Upper lobe of right lung (tissue), 1 donor: ENCODE measurements at places on chromosomes 12 and 14.

- peak; percentile 62 for DNase-seq
Observed at GRCh38 chr12:67647181-67647798, 1.3 kb upstream of the DYRK2 start.

DNA sequence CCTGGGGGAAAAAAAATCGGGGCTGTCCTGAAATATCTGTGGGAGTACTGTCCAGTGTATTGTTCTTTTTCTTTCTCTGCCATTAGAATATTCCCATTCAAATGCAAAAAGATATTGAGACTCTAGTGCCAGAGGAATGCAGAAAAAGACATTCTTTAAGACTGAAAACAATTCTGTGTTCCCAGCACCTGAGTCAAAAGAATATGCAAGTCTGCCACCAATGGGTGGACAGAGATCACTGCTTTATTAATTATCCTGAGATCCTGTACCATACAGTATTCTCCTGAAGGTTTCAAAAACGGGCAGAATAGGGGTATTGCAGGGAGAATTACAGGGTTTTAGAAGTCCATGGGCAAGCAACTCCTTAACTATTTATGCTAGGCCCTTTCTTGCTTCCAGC lies 361.8 kb downstream of the C12orf50 start:
- no peak for DNase-seq

GRCh38 chr12:132227782-132228475 lies 83.7 kb downstream of the NOC4L start:
- DNase-seq, result no peak

DNA sequence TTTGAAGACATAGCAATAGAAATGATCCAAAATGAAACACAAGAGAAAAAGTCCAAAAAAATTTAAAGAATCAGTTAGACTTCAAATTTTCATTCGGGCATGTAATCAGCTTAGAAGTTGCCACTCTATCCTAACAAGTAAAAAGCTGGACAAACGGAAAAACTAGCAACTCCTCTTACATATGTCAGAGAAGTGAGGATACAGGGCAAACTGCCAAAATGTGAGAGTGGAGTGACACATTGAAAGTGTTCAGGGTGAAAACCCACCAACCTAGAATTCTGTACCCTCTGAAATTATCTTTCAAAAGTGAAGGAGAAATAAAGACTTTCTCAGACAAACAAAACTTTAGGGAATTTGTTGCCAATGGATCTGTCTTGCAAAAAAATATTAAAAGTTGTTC lies 42.0 kb upstream of the CHPT1 start:
- DNase-seq, result no peak

DNA sequence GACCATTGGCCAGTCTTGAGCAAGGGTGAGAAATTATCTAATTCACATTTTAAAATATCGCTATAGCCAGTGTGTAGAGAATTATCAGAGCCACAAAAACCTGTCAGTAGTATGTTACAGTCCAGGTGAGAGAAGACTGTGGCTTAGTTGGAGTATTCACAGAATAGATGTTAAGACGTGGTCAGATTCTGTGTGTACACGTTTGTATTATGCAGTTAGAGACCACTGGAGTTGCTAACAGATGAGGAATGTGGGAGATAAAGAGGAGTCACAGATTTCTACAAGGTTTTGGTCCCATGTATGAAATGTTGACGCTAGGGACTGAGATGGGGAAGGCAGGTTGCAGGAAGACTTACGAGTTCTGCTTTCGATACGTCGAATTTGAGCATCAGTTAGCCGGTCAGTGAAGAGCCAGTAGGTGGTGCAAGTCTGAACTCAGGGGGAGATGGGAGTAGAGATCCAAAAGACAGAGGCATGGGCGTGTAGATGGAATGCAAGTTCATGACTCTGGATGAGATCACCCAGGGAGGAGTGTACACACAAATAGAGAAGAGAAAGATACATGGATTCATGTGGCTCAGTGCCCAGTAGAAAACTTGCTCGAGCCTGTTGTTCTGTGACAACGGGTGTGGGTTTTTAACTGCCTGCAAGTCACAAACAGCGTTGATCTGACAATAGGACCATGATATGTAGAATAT lies 114.8 kb upstream of the FLRT2 start:
- DNase-seq, result no peak

DNA sequence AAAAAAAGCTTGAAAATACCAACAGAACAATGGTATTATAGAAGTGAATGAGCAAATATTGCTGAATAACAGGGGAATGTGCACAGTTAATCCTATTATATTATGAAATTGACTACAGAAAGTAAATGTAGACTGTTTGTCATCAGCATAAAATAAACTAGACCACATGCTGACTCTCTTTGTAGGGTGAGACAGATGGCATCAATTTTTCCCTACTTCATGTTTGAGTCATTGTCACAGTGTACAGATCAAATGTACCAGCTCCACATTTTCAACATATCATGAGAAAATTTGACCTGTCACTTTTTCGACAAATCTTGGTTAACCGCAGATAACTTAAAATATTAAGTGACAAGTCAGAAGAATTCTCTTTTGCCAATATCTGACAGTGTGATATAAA lies 421.0 kb downstream of the RPL10L start:
- DNase-seq, result no peak

GRCh38 chr14:35387219-35387618 lies 17.3 kb downstream of the NFKBIA start:
- DNase-seq, result no peak

DNA sequence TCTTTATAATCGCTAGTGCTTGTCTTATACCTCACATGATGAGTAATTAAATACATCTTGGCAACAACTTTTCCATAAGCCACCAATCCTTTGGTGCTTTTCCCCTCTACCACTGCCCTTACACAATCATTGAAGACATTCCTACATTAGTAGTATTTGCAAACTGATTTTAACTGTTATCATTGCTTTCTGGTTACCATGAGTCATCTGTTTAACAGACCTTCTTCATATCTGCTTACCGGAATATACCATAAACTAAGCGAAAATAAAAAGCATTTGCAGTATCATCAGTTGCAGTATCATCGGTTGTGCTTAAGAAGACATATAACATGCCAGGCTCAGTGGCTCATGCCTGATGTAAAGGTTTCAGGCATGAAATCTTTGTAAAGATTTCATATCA lies 54.8 kb upstream of the PLEKHA5 start:
- DNase-seq, result no peak

DNA sequence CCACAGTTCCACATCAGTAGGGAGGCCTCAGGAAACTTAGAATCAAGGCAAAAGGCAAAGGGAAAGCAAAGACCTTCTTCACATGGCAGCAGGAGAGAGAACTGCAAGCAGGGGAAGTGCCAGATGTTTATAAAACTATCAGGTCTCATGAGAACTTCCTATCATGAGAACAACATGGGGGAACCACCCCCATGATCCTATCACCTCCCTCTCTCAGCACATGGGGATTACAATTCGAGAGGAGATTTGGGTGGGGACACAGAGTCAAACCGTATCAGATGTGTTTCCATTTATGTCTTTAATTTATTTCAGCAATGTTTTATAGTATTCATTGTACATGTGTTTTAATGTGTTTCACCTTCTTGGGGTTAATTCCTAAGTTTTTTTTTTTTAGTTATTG lies 25.8 kb downstream of the METAP2 start:
- DNase-seq, result no peak

GRCh38 chr14:39607978-39608377 lies 175.7 kb upstream of the FBXO33 start:
- no peak for DNase-seq

- no peak for DNase-seq
Observed at GRCh38 chr14:99230208-99231151, 41.5 kb downstream of the BCL11B start.

GRCh38 chr12:88202500-88202899 lies 60.4 kb downstream of the TMTC3 start:
- no peak for DNase-seq

- no peak for DNase-seq
Observed at GRCh38 chr12:121806546-121807423, 3.0 kb downstream of the SETD1B start.

GRCh38 chr14:102878174-102878969 lies 44.1 kb upstream of the AMN start:
- no peak for DNase-seq

GRCh38 chr14:104571246-104571645 lies 8.3 kb upstream of the C14orf180 start:
- DNase-seq, result no peak

- DNase-seq, result peak; percentile 67
Observed at GRCh38 chr12:88142610-88142991, 494 bp downstream of the TMTC3 start.

DNA sequence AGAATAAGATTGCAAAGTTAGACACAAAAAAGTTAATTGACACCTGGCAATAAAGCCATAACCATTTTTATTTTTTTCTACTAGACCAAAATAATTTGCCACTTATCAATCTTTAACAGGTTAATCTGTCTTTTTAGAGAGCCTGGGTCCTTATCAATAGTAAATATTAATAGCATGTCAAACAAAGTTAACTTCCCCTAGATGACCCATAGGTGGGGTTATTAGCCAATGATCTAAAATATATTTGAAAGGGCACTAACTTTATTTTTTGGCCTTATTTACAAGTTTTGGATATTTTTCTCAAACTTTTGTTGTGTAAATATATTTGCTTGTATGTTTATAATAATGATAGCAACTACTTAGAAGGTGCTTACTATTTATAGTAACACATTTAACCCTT lies 3.9 kb downstream of the ANKRD33 start:
- no peak for DNase-seq

DNA sequence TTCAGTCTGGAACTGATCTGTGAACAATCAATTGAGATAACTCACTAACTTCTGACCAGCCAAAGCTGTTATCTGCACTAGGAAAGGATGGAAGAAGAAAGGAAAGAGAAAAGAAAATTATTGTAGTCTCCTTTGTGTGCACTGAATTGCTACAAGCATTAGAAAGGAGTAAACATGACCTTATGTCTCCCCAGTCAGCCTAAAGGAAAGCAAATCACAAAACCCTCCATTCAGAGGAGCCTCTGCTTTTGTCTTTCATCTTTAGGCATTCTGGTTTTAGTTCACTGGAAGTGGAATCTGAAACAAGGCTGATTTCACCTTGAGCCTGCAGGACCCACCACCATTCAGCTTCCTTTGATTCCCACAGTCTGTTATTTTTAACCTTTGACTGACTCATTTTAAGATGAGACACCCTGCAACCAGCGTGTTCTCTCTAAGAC lies 26.0 kb downstream of the TBX3 start:
- DNase-seq, result no peak

GRCh38 chr12:113049976-113050742 lies 6.4 kb upstream of the DTX1 start:
- peak; percentile 65 for DNase-seq
